ENCODE measurements at places on chromosomes 6 and 20.
A peak's percentile ranks its signal among the peaks of the same experiment; 100 is the strongest.

- no peak for DNase-seq
These were observed 17.4 kb downstream of the SERAC1 start for GRCh38 chr6:158150701-158151100.

GRCh38 chr6:107711412-107712236 lies 112.5 kb downstream of the SCML4 start:
- DNase-seq, result no peak

- no peak for DNase-seq
These were observed 244.2 kb downstream of the CBLN4 start for GRCh38 chr20:55761100-55761499.

GRCh38 chr6:3220366-3220765 lies 7.1 kb downstream of the TUBB2B start:
- DNase-seq, result no peak

DNA sequence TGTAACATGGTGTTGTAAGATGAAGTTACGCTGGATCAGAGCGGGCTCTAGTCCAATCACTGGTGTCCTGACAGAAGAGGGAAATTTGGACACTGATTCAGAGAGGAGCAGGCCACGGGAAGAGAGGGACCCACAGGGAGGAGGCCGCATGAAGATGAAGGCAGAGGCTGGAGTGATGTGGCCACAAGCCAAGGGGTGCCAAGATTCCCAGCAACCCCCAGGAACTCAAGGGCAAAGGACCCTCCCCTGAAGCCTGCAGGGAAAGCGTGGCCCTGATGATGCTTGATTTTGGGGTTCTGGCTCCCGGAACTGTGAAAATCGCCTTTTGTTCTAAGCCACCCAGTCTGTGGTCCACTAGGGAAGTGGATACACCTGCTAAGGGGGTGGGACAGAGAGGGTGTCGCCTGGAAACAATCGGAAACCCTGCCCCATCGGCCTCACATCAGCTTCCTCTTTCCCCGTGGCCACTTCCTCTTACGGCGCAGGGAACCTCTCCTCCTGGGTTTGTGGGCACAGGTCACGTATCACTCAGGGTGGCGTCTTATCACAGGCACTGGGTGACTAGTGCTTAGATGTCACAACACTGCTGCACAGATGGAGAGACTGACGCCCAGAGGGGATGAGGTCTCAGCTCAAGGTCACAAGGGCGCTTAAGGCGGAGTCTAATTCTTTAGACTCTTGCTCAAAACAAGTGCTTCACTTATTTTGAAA lies 58.0 kb downstream of the SULF2 start:
- DNase-seq, result peak; percentile 83

DNA sequence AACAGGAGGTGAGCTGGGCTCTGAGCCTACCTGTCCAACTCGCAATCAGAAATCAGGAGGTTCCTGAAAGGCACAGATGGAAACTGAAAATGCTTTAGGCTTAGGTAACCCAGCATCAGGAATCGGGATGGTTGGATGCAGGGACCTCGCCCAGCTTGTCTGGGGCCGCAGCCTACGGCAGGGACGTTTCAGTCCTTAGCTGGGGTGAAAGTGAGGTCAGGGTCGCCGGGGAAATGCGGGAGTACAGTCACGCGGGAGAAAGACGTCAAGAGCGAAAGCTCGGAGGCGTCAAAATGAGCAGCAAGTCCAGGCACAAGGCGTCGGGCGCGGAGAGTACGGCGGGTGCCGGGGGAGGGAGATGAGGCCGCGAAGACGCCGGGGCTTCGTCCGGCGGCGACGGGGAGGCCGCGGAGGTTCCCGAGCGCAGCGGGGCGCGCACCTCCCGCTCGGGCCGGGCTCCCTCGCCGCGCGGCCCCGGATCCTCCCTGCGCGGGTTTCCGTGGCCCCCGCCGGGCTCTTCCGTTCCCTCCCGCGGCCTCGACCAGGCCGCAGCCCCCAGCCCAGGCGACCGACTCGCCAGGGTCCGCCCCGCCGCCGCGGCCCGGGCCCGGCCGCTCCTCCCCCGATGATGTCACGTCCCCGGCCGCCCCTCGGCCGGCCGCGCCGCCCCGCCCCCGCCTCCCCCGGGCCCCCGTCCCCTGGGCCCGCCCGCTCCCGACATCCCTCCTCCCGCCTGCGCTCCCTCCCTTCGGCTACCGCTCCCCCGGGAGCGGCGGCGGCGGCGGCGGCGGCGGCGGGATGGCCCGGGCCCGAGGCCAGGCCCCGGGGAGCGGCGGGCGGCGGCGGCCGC lies at the start of gene EBF4:
Gene EBF4 (plus strand): TSS at position 745 of the 850 bp plus-strand sequence. CDS start 866 bp downstream, outside the sequence.
- DNase-seq, result no peak

GRCh38 chr6:132344811-132345210 lies 56.5 kb downstream of the MOXD1 start:
- DNase-seq, result no peak

DNA sequence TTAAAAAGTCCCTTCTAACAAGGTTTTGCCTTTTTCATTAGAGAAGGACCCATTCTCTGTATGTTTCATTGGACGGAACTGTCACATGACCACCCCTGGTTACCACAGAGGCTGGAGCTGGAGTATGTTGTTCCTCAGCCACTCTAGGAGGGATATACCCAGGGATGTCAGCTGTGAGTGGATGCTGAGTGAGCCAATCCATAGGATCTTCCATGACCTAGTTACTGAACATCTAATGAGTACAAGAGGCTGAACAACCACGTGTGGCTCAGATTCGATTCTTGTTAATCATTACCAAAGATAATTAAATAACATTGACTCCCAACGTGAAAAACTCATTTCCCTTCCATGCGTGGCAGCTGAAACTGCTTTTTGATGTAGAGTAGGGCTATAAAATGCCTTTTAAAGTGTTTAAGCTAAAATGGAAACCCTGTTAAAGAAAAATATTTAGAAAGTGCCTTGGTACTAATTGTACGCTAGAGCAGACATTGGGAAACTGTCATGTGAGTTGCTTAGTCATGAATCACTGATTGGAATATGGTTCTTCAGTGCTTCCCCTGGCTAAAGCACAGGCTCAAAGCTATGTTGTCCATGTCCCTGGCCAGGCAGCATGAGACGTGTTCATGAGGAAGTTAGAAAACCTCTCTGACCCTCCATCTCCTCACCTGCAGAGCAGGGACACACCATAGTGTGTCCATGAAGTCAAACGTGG lies 256.1 kb downstream of the ZNF217 start:
- no peak for DNase-seq

DNA sequence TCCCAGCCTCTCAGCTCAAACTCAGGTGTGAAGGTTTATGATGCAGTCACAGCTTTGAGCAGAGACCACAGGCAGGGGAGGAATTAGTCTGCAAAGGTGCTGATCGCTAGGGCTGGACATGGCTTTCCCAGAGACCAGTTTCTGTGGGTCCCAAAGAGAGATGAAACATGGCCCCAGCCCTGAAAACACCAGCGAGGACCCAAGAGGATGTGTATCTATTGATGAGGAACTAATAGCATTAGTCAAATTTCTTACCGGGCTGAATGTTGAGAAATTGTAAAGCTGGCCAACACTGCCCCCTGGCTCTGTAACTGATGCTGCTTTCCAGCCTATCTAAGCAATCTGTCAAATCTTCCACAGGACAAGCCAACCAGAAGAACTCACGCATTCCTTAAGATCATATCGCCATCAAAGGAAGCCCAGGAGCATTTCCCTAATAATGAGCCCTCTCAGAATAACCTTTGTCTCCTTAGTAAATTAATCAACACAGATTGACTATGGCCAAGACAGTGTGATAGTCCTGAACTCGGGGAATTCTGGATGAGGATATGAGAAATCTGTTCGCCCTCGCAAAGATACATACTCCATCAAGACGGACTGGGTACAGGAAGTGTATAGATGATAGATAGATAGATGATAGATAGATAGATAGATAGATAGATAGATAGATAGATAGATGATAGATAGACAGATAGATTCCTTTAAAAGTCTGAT lies 7.8 kb upstream of the ACSS1 start:
- peak; percentile 35 for DNase-seq

GRCh38 chr6:36120979-36121786 lies 9.1 kb upstream of the MAPK13 start:
- DNase-seq, result peak; percentile 58

DNA sequence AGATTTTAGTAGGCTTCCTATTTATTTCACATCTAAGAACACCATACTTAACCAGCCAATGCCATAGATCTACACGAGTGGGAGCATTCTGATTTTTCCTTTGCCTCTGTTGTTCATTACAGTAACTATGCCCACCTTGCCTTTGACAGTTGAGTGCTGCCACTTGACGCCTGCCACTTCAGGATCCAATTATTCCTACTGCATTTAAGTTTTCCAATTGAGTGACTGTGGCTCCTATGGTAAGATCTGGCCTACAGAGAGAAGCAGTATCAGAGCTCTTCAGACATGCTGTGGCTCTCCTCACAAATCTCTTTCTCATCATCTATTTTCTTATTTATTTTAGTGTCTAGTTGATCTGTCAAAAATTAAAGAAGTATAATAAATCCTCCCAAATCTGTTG lies 403.0 kb upstream of the SPTLC3 start:
- no peak for DNase-seq

GRCh38 chr6:87742106-87742505 lies 40.1 kb upstream of the AKIRIN2 start:
- DNase-seq, result peak; percentile 58

DNA sequence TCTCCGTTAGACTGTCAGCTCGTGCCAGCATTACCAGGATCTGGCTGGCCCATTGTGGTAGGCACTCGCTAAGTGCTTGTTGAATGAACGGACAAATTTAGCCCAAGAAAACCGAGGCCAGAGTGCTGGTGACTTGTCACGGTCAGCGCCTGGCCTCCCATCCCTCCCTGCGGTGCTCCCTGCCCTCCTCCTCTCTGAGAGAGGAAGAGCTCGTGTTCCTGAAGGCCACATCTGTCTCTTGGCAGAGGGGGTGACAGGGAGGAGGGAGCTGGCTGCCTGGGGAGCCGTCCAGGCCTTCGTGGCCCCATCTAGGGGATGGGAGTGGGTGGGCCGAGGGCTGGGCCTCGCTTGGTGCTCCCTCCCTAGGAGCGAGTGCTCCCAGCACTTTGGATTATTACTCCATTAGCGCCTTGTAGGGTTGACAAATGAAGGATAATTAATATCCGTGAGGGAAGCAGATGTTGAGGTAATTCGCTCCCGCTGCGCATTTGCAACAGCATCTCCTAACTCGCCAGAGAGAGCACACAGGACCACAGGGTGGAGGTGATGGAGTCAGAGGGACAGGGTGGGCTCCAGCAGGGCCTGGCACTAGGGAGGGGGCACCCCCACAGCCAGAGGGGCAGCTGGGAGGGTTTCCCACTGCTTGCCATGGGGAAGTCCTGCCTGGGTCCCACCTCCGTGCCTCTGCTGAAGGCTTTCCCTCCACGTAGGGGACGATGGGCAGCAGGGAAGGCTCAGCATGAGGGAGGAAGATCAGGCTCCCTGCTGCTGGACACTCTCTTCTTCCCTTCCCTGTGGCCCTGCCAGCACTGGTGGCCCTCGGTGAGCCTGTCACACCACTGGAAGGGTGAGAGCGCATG lies 37.0 kb downstream of the VSTM2L start:
- DNase-seq, result no peak

DNA sequence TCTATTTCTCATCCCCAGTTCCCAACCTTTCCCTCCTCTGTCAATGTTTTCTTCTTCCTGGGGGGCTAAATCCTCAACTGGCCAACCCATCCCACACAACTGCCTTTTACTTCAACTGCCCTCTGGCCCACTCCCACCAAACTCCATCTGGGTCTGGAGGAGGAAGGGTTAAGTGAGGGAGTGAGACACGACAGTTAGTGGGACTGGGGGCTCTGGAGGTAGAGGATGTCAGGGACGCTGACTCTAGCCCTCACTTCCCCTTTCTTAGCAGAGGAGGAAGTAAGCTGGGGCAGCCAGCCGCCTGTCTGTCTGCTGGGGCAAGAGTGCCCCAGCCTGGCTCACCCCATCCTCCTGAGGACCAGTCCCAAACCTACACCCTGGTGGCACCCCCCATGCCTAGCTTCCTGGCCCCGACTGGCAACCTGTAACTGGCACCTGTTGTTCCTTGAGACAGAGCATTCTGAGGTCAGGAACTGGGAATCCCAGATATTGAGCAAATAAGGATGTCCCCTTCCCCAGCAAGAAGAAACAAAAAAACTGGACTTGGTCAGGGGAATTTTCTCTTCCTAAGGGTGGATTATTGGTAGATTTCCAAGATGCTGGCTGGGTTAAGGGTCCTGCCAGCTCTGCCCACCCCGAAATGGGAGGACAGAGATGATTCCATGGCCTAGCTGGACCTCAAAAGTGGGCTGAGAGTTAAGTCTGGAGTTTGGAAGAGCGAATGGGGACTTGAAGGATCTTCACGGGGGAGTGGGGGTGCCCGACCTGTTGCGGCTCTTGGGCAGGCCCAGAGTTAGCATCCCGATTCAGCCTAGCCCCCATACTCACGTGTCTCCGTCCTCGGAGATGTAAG lies 971 bp downstream of the NFKBIE start:
- no peak for DNase-seq

DNA sequence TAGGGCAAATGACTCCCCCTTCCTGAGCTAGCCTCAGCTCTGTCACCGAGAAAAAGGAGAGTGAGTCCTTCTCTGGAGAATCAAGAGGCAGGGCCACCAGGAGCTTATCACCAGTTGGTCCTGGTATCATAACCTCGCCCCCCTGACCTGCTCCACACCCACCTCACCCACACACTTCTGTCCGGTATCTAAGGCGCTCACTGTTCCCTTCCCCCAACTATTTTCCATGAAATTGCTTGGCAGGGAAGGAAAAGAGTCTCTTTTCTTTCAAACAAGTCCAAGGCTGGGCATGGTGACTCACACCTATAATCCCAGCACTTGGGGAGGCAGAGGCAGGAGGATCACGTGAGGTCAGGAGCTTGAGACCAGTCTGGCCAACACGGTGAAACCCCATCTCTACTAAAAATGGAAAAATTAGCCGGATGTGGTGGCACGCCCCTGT lies 77.6 kb downstream of the ZMYND8 start:
- DNase-seq, result no peak

- no peak for DNase-seq
These were observed 58.0 kb upstream of the ARHGAP18 start for GRCh38 chr6:129767776-129768485.

- no peak for DNase-seq
These were observed 7.9 kb downstream of the SNX14 start for GRCh38 chr6:85585741-85586140.

DNA sequence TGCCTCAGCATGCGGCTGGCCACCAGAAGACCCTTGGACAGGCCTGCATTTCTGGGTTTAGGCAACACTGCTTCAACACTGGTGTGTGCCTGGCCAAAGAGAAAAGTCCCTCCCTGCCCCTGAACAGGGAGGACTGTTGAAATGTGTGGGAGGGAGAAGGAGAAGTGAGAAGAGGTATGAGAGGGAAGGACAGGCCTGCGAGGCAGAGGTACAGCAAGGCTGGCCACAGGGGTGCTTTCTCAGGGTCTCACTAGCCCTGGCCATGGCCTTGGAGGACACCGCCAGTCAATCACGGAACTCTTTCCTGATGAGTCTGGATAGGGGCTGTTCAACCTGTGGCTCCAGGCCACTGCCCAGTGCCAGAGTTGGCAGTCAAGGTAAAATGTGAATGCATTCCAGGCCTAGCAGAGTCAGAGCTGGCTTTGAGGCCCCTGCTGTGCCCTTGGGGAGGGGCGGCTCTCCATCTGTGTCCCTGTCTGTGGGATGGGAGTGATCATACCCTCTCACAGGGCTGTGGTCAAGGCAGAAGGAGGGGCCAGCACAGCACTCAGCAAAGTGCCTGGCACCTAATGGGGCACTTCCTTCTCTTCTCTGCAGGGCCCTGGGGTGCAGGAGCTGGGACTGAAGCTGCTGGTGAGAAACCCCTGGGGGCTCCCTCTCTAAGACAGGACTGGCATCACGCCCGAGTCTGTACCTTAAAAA lies 43.2 kb upstream of the CDH22 start:
- no peak for DNase-seq

GRCh38 chr20:58652606-58653294 lies 1.7 kb downstream of the STX16 start:
- DNase-seq, result no peak
